ENCODE measurements at places on chromosomes 11 and 22. TPM values are rescaled to one million over a fixed set of nuclear protein-coding genes. Genes with fewer than 3 reads are reported as not detected.

Gene ARHGAP42
- 131 TPM for total RNA-seq

Gene TRPC6
- 5.1 TPM for total RNA-seq

Gene AGBL2
- 8.7 TPM for total RNA-seq

Gene PRODH
- total RNA-seq, result 60.5 TPM

Gene SYTL2
- 3.4 TPM for total RNA-seq

Gene TSPAN18
- 35.9 TPM for total RNA-seq

Gene GRM5
- total RNA-seq, result 0.07 TPM

Gene OR4C13
- not detected for total RNA-seq

Gene CCDC87
- 1.5 TPM for total RNA-seq

Gene PANX3
- total RNA-seq, result not detected

Gene SNU13
- 146 TPM for total RNA-seq

Gene CHADL
- 0.84 TPM for total RNA-seq

DNA sequence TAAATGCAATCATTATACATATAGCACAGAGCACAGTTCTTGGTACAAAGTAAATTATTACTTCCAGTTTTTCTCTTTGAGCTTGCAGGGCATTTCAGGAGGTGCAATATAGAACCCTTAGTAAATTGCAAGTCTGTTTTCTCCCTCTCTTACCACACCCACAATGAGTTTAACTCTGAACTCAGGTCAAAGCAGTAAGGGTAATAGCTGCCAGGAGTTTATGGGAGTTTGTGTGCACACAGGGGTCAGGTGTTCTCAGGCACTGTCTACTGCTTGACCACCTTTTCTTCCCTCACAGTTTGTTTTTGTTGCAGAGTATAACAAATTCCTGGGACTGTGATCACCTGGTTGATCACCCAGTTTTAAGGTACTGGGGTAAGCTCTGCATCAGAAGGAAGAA lies 478.5 kb upstream of the TENM4 start:
- DNase-seq, result no peak
- no peaks in the 10 kb centered on the region for H3K27me3 ChIP-seq
- no peaks in the 10 kb centered on the region for H3K4me1 ChIP-seq
- H3K4me3 ChIP-seq, result no peak overlapping the region
- H3K27ac ChIP-seq, result no peak overlapping the region
- H3K36me3 ChIP-seq, result no peaks in the 10 kb centered on the region

GRCh38 chr22:41341012-41341411 lies 39.7 kb downstream of the ZC3H7B start:
- peaks cover 29% of the 10 kb centered on the region for H3K36me3 ChIP-seq
- no peaks in the 10 kb centered on the region for H3K4me1 ChIP-seq
- no peak overlapping the region for H3K27ac ChIP-seq
- no peak overlapping the region for H3K4me3 ChIP-seq
- H3K27me3 ChIP-seq, result no peaks in the 10 kb centered on the region
- no peak for DNase-seq

- no peaks in the 10 kb centered on the region for H3K4me1 ChIP-seq
- no peaks in the 10 kb centered on the region for H3K27me3 ChIP-seq
- DNase-seq, result no peak
These were observed 117.0 kb downstream of the FANCF start for GRCh38 chr11:22508665-22509064.

GRCh38 chr11:132464939-132465338 lies 1067.4 kb downstream of the OPCML start:
- peaks cover 18% of the 10 kb centered on the region for H3K4me1 ChIP-seq
- H3K27me3 ChIP-seq, result no peaks in the 10 kb centered on the region
- H3K27ac ChIP-seq, result no peak overlapping the region
- no peak for DNase-seq
- H3K36me3 ChIP-seq, result no peaks in the 10 kb centered on the region
- no peak overlapping the region for H3K4me3 ChIP-seq

- no peaks in the 10 kb centered on the region for H3K4me1 ChIP-seq
- no peaks in the 10 kb centered on the region for H3K36me3 ChIP-seq
- peak; percentile 30 for DNase-seq
- H3K4me3 ChIP-seq, result no peak overlapping the region
- H3K27me3 ChIP-seq, result peaks cover 12% of the 10 kb centered on the region
These were observed 163.2 kb downstream of the BRD1 start for GRCh38 chr22:49664371-49664881.

DNA sequence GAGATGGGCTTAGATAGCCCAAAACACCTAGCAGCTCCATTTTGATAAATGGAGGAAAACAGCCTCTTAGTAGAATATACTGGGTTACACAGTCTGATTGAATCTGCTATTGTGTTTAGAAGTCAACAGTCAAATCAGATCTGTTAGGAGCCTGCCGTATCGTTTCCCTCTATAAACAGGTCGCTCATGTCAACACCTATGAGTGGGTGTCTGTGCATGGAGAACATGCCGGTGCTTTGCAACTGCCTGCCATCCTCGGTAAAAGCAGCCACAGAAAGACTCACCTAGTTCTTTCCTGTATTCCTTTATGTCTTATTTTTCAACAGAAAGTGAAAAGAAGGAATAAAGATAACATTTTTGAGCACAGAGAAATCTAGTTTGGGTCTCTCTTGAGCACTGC lies 99.4 kb downstream of the ETS1 start:
- DNase-seq, result no peak
- H3K36me3 ChIP-seq, result peaks cover 66% of the 10 kb centered on the region
- no peak overlapping the region for H3K27ac ChIP-seq

DNA sequence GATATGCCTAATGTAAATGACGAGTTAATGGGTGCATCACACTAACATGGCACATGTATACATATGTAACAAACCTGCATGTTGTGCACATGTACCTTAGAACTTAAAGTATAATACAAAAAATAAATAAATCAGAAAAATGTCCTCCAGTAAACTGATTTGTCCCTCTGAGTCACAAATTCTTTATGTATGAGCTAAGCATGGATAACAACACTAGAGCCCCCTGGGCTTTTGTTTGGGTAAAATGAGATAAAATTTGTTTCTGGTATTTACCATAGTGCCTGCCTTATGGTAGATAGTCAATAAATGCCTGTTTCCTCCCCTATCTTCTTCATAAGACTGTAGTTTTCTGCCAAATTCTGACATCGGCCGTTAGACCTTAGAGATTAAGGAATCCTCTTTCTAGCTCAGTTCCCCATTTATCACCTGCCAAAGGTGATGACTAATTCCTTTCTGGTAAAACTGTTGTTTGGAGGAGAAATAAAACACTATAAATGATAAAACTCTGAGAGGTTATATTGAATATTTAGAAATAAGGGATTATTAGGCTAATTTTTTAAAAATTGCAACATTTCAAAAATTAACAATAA lies 43.6 kb upstream of the LUZP2 start:
- H3K4me1 ChIP-seq, result peaks cover under 1% of the 10 kb centered on the region
- H3K4me3 ChIP-seq, result no peak overlapping the region
- no peaks in the 10 kb centered on the region for H3K36me3 ChIP-seq

DNA sequence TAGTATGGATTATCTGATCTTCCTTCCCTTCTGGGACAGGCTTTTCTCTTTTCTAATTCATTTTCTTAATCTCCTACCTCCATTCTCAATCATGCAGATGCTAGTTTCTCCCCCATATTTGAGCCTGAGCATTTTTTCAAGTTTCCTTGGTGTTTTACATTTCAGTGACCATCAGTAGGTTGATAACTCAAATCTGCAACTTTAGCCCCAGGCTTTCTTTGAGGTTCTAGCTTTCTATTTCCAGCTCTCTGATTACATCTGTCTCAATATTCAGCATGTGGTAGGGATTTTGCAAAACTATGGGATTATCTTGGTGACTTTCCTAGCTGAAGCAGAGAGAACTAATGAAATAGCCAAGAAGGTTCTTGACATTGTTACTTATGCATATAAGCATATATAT lies 67.8 kb downstream of the ARHGEF12 start:
- DNase-seq, result no peak
- no peak overlapping the region for H3K4me3 ChIP-seq
- no peaks in the 10 kb centered on the region for H3K36me3 ChIP-seq
- no peak overlapping the region for H3K27ac ChIP-seq

- H3K27ac ChIP-seq, result no peak overlapping the region
- DNase-seq, result no peak
- no peak overlapping the region for H3K4me3 ChIP-seq
- no peaks in the 10 kb centered on the region for H3K36me3 ChIP-seq
- no peaks in the 10 kb centered on the region for H3K27me3 ChIP-seq
These were observed 5.5 kb upstream of the PIM3 start for GRCh38 chr22:49954991-49955580.

DNA sequence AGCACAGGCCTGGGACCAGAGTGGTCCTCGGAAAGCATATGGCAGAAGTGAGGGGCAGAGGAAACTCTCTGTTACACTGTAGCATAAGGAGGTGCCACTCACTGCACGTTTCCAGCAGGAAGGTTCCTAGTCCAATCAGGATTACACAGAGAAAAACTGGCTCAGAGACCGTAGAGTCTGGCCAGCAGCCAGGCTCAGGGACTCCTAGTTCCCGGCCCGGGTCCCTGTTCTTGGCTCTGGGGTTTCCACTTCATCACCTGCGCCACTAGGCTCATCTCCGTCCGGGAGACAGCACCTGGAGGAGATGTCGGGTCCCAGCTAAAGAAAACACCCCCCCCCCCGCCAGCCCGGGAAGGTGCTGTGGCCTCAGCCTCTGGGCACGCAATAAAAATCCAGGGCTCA lies 1.1 kb downstream of the TTLL12 start:
- H3K4me3 ChIP-seq, result peak overlapping the region; percentile 96
- DNase-seq, result peak; percentile 70
- H3K27me3 ChIP-seq, result no peaks in the 10 kb centered on the region
- no peak overlapping the region for H3K27ac ChIP-seq
- no peaks in the 10 kb centered on the region for H3K36me3 ChIP-seq

DNA sequence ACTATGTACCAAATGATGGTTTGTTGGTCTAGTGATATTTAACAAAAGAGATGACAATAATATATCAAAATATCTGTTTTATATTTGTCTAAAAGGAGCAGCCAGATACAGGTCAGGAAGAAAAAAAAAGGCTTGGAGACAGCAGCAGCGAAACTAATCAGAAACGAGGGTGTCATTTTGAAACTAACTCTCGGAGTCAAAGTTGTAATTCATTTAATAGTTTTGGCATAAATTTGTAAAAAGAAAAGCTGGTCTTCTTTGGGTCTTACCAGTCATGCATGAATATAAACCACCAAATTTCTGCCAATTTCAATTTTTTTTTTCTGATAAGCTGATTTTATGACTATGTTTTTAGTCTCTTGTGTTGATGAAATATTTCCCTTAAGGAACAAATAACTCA lies 25.5 kb downstream of the NPAT start:
- H3K27me3 ChIP-seq, result no peaks in the 10 kb centered on the region
- H3K27ac ChIP-seq, result no peak overlapping the region
- DNase-seq, result no peak
- H3K4me1 ChIP-seq, result no peaks in the 10 kb centered on the region

GRCh38 chr22:36247955-36248354 lies 5.0 kb upstream of the APOL1 start:
- no peaks in the 10 kb centered on the region for H3K4me1 ChIP-seq
- no peak for DNase-seq
- H3K4me3 ChIP-seq, result no peak overlapping the region
- no peaks in the 10 kb centered on the region for H3K36me3 ChIP-seq

GRCh38 chr11:24046731-24047130 lies 450.1 kb upstream of the LUZP2 start:
- no peaks in the 10 kb centered on the region for H3K4me1 ChIP-seq
- H3K36me3 ChIP-seq, result no peaks in the 10 kb centered on the region
- no peaks in the 10 kb centered on the region for H3K27me3 ChIP-seq
- H3K4me3 ChIP-seq, result no peak overlapping the region

GRCh38 chr11:107018902-107019493 lies 722 bp upstream of the GUCY1A2 start:
- peaks cover 57% of the 10 kb centered on the region for H3K27me3 ChIP-seq
- peak overlapping the region; percentile 80 for H3K4me3 ChIP-seq
- no peak overlapping the region for H3K27ac ChIP-seq
- H3K36me3 ChIP-seq, result no peaks in the 10 kb centered on the region
- no peaks in the 10 kb centered on the region for H3K4me1 ChIP-seq

DNA sequence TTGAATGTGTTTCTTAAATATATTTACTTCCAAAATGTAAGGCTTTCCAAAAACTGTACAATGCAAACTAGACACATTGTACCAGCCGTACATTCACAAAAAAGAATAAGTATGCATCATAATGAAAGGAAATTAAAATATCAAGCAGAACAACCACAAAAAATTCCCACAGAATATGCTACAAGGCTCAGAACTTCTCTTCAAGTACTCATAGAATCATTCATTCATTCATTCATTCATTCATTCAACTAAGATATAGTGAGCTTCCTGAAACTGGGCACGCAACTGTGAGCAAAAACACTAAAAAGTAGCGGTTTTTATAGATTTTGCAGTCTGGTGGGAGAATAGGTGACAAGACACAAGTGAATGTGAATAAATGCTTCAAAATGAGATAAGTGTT lies 690.1 kb downstream of the KCNA4 start:
- no peaks in the 10 kb centered on the region for H3K27me3 ChIP-seq
- no peak for DNase-seq
- H3K27ac ChIP-seq, result no peak overlapping the region
- no peak overlapping the region for H3K4me3 ChIP-seq
- no peaks in the 10 kb centered on the region for H3K36me3 ChIP-seq

GRCh38 chr11:96388891-96389719 lies 607 bp downstream of the CCDC82 start:
- H3K4me3 ChIP-seq, result peak overlapping the region; percentile 93
- no peaks in the 10 kb centered on the region for H3K27me3 ChIP-seq
- no peak for DNase-seq
- H3K36me3 ChIP-seq, result peaks cover 20% of the 10 kb centered on the region

DNA sequence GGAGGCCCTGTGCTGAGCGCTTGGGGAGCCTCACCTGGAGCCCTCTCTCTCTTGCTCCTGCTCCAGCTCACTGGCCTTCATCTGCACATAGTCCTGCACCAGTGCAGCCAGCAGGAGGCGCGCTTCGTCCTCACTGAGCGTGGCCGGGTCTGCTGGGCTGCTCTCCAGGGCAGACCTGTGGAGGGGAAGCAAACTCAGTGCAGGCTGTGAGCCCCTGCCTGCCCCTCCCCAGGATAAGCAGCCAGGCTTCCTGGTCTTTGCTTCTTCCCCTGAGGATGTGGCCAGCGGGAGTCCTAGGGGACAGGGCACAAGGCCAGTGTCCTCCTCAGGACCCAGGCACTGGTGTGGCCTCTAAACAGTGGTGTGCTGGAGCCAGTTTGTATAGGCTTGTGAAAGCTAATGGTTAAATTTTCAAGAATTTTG lies 2.2 kb downstream of the CALCA start:
- H3K27ac ChIP-seq, result no peak overlapping the region
- H3K36me3 ChIP-seq, result no peaks in the 10 kb centered on the region
- peak; percentile 97 for DNase-seq
- peaks cover 88% of the 10 kb centered on the region for H3K27me3 ChIP-seq

GRCh38 chr11:10666556-10667520 lies 26.7 kb downstream of the IRAG1 start:
- no peak overlapping the region for H3K4me3 ChIP-seq
- no peaks in the 10 kb centered on the region for H3K4me1 ChIP-seq
- no peak for DNase-seq
- no peak overlapping the region for H3K27ac ChIP-seq

GRCh38 chr11:35517481-35517880 lies 7.9 kb downstream of the PAMR1 start:
- H3K27ac ChIP-seq, result no peak overlapping the region
- no peak overlapping the region for H3K4me3 ChIP-seq
- no peaks in the 10 kb centered on the region for H3K27me3 ChIP-seq
- H3K36me3 ChIP-seq, result no peaks in the 10 kb centered on the region
- peaks cover 12% of the 10 kb centered on the region for H3K4me1 ChIP-seq
- no peak for DNase-seq

- no peak for DNase-seq
- no peak overlapping the region for H3K27ac ChIP-seq
- H3K4me1 ChIP-seq, result no peaks in the 10 kb centered on the region
- no peak overlapping the region for H3K4me3 ChIP-seq
- H3K27me3 ChIP-seq, result peaks cover 3% of the 10 kb centered on the region
These were observed 16.8 kb upstream of the IL10RA start for GRCh38 chr11:117969160-117969991.
